ENCODE measurements at places on chromosomes 7 and 10.

DNA sequence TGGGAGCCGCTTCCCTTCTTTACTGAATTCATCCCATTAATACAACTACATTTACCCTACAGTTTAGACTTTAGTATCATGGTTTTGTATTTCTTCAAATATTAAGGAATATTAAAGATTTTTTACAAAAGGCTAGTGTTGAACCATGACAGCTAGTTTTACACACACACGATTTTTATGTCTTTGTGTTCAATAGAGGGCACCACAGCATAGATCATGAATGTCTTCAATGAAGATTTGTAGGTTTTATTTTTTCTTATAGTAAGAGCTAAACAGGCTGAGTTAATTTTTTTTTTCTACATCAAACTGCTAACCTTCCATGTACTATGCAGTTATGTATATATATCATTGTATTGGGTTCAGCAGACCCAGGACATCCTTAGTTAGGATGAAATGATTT, 76.9 kb downstream of the SNX10 start:
- DNase-seq = no peak

DNA sequence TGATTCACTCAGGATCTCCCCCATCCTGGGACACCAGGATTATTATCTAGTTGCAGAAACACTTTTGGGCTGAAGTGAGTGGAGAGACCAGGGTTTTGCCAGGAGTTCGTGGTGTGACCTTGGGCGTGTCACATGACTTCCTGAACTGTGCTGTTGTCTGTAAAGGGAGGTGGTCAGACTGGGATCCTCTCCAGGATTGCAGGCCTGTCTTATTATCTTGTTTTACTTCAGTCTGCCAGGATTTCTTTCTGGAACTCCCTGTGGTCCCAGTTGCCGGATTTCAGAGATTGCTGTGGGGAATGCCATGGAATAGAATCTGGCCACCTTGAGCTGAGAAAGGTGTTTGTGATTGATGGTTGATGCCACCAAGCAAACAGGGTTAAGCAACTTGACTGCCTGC, 35.8 kb downstream of the CRCP start:
- DNase-seq = no peak

DNA sequence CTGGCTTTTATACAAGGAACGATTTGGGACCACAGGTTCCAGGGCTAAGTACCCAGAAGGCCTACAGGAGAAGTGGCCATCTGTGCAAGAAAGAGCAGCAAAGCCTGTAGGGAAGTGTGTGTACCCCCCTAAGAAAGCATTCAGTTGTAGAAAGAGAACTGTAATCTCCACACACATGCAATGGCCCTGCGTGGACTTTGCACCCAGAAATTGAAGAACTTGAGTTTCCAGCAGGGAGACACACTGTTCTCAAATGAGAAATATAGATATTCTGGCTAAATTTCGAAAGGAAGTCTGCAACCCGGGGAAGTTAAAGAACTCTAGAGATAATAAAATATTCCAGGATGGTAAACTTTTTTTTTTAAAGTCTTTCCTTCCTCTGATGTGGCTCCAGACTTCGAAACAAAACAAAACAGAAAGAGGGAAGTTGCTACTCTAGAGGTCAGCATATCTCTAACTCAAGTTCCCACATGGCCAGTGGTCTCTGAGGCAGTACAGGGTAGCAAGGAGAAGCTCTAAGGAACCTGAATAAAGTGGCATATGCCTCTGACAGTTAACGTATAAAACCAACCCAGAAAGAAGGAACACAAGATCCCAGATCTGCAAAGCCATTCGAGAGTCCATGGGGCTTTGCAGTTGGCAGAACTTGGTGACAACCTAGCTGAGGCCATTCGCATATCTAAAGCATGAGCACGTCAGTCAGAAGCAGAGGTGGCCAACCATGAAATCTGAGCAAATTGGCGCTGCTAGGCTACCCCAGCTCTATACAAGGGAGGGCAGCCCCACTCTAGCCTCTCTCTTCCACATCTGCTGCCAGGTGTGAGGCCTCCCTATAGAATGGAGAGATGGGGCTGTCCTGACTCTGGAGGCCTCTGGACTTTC, 56.6 kb downstream of the ELMO1 start:
- no peak for DNase-seq

DNA sequence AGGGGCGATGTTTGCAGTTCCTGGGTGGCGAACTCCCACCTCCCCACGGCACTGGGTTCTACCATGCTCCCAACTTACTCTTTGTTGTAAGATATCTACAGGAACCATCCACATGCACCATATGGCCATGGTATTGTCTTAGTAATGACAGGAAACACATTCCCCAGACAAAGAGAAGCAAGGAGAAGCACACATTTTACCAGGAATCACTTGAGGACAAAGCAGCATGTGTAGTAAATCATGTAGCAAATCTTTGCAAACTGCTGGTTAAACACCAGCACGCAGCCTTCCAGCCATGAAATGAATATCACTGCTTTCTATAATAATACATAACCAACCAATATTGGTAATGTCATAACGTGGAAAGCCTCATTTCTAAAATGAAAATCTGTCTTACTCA, 101.2 kb downstream of the NRP1 start:
- no peak for DNase-seq

DNA sequence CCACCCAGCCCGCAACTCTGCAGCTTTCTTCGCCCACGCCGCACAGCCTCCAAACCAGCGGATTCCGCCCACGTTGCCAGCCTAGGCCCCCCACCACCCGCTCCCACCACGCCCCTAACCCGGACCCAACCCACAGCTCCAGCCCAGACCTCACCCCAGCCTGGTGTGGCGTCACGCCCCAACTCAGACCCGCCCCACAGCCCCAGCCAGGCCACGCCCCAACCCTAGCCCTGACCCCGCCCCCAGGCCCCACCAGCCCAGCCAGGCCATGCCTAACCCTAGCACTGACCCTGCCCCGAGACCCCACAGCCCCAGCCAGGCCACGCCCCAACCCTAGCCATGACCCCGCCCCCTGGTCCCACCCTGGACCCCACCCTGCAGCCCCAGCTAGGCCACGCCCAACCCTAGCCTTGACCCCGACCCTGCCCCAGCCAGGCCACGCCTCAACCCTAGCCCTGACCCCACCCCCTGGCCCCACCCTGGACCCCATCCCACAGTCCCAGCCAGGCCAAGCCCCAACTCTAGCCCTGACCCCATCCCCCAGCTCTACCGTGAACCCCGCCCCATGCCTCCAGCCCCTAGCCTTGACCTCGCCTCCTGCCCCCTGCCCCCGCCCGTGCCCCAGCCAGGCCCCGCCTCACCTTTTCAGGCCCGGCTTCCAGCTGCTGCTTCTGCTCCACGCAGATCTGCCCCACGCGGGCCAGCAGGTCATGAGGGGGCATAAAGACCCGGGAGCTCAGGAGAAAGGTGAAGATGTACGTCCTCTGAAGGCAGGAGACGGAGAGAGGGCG, 64.0 kb downstream of the RASGEF1A start:
- DNase-seq = no peak

DNA sequence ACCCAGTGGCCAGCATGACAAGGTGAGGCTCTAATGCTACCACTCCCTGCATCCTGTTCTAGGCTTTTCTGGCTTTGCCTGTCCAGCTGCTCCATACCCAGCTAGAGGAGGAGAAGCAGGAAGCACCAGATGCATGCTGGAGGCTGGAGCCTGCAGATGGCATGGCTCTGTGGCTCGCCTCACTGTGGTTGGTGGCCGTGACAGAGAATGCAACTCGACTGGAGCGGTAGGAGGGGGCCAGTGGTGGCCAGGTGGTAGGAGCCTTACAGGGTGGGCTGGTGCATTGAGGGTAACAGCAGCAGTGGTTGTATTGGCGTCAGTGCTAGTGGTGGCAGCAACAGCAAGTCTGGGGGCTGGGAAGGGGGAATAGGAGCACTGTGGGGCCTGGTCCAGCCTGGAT, 128.6 kb downstream of the ZNF248 start:
- no peak for DNase-seq

DNA sequence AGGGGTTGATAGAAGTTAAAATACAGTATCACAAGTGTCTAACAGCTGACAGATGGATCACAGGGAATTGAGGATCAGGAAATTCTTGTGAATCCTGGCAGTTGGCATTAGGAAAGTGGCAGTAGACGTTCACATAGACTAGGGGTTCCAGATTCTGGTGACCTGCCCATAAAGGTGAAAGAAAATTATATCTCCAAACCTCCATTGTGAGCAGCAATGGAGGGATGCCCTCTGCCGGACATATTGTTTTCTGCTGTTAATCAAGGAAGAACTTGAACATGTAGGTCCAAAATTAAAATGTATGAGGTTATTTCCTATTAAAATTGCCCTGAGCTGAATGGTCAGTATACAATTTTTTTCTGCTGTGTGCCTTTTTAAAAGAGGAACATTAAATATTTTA, 5.1 kb downstream of the NME8 start:
- no peak for DNase-seq

DNA sequence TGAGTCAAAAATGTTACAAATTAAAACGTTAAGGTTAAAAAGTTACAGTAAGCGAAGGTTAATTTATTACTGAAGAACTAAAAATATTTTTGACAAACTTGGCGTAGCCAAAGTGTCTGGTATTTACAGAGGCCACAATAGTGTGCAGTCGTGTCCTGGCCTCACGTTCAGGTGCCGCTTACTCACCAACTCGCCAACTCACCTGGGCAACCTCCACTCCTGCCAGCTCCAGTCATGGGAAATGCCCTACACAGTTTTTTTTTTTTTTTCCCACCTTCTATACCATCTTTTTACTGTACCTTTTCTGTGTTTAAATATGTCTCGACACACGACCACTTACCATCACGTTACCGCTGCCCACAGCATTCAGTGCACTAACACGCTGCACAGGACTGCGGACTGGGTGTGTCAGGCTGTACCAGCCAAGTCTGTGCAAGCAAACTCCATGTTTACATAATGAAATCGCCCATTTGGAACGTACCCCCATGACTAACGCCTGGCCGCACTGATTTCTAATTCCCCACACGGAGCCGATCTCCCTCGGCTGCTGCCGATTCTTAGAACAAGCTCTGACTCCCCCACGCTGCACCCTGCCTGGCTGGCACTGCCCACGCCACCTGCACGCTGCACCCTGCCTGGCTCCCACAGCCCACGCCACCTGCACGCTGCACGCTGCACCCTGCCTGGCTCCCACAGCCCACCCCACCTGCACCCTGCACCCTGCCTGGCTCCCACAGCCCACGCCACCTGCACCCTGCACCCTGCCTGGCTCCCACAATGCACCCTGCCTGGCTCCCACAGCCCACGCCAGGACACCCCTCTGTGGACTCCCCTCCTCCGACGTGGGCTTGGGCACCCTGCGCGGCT, 203.1 kb downstream of the ZMYND11 start:
- DNase-seq = no peak

DNA sequence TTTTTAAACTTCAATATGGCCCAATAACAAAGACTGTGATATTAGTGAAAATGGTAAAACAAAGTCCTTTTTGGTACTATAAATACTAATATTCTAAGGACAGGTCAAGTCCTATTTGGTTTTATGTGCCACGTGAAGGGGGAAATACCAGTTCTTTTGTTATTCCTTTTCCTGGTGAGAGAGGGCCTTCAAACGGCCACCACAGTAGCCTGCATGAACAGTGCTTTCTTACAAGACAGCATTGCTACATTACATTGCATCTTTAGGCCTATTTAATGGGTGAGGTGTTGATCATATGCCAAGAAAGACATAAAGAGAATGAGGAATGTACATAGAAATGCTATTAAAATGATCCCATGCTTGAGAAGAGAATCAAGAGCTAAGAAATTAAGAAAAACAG, 214.8 kb downstream of the LRRTM3 start:
- no peak for DNase-seq

DNA sequence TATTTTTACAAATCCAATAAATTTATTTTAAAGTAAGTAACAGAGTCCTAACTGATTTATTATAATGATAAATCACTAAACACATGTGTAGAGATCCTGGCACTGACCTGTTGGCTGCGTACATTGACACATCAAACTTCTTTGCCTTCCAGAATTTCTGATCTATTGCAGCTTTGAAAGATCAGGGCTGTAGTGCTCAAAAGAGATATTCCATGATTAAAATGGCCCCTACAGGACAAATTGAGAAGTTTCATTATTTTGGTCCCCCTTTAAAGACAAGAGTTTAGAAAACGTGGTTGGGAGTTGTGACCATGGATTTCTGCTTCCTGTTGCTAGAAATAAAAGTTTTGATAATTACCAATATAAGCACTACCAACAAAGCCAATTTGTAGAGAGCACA, 87.7 kb upstream of the PDK4 start:
- DNase-seq = no peak

DNA sequence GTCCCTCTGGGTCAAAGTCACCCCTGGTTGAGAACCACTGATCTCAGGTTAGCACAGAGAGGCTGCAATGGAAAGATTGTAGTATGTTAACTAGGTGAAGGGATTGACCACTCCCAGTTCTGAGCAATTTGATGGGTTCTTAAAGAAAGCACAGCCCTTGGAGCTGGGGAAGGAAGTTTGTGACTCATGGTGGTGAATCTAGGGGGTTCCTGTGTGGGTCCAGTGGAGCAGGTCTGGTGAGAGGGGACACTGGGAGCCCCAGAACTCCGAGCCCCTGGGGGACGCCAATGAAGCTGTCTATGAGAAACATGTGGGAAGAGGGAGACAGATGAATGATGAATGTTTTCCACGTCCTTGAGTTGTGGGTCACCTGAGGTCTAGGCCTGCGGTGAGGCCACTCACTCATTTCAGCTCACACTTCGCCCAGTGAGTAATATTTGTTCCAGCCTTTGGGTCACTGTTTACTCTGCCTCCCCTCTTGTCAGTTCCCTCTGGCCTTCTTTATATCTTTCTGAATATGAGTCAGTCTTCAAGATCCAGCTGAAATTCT, 341.9 kb downstream of the LRMDA start:
- DNase-seq = no peak

DNA sequence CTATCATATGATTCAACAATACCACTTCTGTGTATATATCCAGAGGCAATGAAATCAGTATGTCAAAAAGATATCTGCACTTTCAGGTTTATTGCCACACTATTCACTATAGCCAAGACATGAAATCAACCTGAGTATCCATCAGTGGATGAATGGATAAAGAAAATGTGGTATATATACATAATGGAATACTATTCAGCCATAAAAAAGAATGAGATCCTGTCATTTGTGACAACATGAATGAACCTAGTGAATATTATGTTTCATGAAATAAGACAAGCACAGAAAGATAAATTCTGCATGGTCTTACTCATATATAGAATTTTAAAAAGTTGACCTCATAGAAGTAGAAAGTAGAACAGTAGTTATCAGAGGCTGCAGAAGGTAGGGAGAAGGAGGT, 281.1 kb downstream of the BAMBI start:
- no peak for DNase-seq

GRCh38 chr7:93310346-93310745, 78.2 kb downstream of the VPS50 start:
- DNase-seq = no peak

- no peak for DNase-seq
Measured at GRCh38 chr7:148699782-148700629, 1.3 kb downstream of the CUL1 start.

- DNase-seq = no peak
Measured at GRCh38 chr10:89838044-89838615, 136.7 kb downstream of the KIF20B start.

DNA sequence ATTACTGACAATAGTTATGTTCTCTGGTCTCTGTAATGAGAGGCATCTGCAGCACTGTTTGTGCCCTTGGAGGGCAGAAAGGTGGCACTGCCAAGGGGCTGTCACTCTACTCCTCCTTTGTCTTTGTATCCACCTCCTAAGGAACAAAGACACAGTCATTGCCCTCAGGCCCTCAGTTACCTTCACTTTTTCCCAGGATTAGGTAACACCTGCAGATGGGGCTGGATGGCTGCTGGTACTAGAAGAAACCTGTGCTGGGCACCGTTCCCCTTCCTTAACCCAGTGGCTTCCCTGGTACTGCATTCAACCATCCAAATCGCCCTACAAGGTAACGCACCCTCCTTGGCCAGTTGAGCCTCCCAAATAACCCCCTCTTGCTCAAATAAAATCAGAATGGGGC, 246.9 kb upstream of the NEBL start:
- DNase-seq = no peak

All from NCI-H524 treated with DMSO at 0.1 percent for 48 hours (cell line).